ENCODE measurements at places on chromosomes 6 and 20. TPM values are rescaled to one million over a fixed set of nuclear protein-coding genes. Genes with fewer than 3 reads are reported as not detected.

DNA sequence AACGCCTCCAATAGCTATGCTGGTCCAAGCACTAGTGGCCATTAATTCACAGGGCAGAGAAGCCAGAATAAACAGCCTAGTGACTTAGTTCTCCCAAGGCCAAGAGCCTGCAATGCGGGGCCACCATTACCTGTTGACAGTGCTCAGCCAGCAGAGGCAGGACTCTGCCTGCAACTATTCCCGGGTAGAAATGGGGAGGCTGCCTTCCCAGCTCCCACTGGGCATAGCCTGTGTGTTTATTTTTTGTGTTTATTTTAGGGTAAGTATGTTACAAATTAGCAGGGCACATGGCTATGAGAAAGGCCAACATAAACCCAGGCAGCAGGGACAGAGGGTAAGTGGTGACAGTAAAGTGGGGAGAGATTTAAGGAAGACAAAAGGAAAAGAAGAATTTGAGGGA is 5.0 kb downstream of the GNAS-AS1 start:
- DNase-seq: no peak

GRCh38 chr6:129698430-129698829 is 11.5 kb downstream of the ARHGAP18 start:
- DNase-seq: no peak

- no peak for DNase-seq
These were observed 7.9 kb upstream of the NELFCD start for GRCh38 chr20:58973179-58973578.

DNA sequence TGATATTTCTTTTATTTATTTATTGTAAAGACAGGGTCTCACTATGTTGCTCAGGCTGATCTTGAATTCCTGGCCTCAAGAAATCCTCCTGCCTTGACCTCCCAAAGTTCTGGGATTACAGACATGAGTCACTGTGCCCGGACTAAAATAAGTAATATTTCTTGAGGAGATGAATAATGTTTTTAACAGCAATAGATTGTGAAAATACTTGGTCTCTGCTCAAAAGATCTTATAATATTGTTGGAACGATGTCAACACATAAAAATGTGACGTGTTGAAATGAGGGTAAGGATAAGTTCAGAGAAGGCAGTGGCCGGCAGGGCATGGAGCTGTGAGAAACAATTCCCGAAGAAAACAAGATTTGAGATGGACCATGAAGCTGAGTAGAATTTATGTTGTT is 178.7 kb downstream of the GJA1 start:
- no peak for DNase-seq

DNA sequence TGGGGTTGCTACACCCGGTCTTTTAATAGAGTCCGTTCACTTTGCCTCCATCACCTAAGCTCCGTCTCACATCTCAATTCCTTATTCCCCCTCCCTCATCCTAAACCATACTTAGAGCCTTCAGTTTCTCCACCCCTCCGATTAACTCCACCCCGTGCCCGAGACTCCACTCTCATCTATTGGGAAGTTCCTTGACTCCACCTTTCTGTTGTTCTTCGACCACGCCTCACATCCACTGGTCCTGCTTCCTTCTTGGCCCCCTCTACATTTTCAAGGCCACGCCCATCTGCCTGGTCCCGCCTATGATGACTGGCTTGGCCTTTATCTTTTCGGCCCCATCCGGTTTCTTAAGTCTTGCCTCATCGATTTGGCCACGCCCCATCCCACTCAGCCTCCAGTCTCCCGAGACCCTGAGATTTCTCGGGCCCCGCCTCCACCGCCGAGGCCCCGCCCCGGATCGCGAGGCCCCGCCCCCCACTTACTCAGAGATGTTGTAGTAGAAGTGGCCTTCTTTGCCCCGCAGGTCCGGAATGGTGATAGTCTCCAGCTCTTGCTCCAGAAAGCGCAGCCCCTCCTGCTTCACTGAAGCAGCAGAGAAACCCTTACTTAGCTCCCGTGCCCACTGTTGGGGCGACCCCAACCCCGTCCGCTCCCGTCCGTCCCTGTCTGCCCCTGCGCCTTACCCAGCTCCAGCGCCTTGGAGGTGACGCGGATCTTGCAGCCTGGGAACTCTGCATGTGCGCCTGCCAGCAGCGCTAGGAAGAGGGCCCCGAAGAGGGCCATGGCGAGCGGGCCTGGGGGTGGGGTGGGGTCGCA is 1.1 kb downstream of the PLTP start:
- peak; percentile 99 for DNase-seq

GRCh38 chr6:13474360-13474759 is 13.0 kb downstream of the GFOD1 start:
- DNase-seq: peak; percentile 51

DNA sequence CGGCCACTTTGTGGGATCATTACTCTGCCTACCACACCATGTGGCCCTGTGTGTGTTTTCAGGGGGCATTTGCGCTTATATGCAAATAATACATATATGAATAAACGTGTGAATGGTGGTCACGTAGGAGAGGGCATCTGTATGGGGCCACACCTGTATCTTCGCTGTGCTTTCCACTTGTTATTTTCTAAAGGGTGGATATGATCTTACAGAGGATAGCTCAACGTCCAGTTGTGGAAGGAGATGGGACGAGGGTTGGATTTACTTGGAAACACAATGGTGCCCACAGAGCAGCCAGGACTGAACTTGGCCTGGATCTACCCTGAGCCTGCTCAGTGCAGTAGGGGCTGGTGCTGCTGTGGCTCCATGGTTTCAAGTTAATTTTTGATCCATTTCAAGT is 93.3 kb downstream of the YTHDF1 start:
- DNase-seq: no peak

DNA sequence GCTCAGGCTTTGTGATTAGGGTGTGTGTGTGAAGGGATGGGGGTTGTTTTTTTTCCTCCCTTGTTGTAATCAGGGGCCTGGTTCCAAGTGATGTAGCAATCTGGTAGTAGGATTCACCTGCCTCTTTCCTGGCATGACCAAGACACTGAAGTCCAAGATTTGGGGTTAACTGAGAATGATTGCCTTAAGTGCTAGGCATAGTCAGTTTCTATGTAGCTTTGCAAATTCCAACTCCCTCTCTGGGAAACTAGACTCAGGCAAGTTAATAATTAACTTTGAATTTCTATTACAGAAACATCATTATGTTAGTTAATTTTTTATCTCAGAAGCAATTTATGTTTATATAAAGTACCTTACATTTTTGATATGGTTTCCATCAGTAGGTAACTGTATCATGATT is 43.6 kb downstream of the NUS1 start:
- no peak for DNase-seq

GRCh38 chr20:39326050-39326449 is 363.9 kb downstream of the DHX35 start:
- no peak for DNase-seq

DNA sequence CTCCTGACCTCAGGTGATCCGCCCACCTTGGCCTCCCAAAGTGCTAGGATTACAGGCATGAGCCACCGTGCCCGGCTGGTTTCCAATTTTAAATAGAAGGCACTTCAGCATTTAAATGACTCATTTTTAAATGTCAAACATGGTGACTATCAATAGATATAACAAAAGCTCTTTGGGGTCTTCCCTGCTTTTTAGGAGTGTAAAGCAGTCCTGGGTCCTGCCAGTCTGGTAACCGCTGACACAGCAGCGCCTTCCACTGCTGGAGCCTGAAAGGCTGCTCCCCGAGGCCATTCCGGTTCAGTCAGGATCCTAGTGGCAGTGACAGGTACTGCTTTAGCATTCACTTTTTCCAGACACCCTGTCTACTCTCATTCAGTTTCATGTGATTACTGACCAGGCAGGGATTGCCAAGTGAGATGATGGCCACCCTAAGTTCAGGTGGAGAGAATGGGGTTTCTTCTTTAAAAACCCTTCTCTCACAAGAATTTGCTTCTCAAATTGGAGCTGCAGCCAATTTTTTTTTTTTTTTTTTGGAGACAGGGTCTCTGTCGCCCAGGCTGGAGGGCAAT is 5.1 kb downstream of the DIDO1 start:
- peak; percentile 85 for DNase-seq

DNA sequence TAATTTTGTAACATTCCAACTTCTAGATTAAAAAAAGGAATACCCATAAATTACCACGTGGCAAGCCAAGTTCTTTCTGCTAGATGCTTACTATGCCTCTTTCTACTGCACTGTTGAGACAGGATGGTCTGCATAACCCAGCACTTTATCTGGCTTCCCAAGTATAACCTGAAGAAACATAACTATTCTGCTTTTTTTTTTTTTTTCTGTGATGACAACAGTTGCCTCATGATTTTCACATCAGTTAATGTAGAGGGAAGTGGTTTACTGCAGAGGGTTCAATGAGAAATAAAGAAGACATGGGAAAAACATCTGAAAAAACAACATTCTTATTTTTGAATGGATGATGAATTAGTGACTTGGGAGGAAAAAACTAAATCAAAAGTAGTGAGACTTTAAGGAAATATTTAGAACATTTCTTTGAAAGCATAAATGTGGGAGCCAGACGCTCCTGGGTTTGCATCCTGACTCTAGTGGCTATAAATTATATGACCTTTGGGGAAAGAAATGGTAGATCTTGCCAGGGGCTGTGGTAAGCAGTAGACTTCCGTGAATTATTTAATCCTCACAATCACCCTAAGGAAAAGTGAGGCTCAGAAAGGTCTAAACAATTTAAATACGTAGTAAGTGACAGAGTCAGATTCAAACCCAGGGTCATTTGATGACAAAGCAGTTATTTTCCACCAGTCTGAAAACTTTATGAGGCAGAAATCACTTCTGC is 230.7 kb downstream of the PHACTR1 start:
- no peak for DNase-seq

DNA sequence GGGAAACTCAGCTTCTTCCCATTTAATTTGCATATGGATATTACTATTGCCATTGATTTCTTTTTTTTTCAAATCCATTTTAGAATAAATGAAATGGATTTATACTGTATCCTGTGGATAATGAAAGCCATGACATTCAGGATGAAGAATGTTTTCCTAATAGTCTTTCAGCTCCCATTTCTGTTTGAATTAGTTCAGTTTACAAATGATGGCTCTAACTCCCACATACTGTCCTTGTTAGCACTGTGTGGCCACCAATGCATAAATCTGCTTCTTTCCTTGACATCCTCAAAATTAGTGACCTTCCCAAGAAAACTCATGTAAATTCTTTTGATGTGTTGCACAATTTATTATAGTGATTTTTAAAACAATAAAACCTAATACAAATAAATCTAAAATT is 693.2 kb upstream of the GJE1 start:
- no peak for DNase-seq

GRCh38 chr6:135884136-135884535 is 32.6 kb downstream of the PDE7B start:
- no peak for DNase-seq

DNA sequence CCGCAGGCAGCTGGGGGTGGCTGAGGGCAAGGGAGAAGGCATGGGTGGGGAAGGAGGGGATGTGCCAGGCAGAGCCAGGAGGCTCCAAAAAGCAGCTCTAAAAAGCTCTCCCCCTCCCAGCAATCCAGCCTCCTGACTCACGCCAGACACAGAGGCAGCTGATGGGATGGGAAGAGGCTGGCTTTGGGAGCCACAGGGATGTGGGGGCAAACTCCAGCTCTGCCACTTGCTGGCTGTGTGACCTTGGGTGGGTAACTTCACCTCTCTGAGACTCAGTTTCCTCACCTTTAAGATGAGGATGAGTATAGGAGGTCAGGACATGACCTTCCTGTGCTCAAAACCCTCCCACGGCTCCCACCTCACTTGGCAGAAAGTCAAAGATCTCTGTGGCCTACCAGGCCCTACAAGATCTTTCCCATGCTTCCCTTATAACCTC is 148.9 kb downstream of the CEBPB start:
- peak; percentile 88 for DNase-seq

GRCh38 chr20:61447952-61448351 is 195.9 kb downstream of the CDH4 start:
- DNase-seq: no peak

DNA sequence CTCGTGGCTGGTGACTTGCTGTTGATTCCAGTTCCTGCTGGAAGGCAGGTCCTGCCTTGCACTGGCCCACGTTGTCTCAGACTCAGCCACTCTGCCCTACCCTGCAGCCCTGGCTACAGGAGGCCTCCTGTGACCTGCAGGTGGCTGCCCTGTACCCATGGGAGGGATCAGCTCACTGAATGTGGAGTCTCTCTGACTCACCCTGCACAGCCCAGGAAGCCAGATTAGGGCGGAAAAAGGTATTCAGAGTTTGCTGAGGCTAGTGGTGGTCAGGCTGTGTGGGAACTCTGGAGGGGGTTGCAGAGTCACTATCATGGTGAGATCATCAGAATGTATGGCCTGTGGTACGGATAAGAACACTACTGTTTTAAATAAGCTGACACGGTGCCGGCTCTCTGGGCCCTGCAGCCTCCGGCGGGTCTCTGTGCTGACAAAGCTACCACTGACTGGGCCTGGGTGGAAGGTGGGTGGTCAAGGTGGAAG is 24.7 kb upstream of the PYGB start:
- peak; percentile 95 for DNase-seq

- DNase-seq: no peak
These were observed 81.1 kb upstream of the RALGAPA2 start for GRCh38 chr20:20793591-20793990.

GRCh38 chr6:137297887-137298286 is 78.7 kb upstream of the IFNGR1 start:
- peak; percentile 12 for DNase-seq

GRCh38 chr20:5670874-5671273 is 79.3 kb upstream of the SHLD1 start:
- no peak for DNase-seq

GRCh38 chr6:7819431-7820015 is 91.1 kb downstream of the TXNDC5 start:
- DNase-seq: peak; percentile 72

Gene TOP1
- total RNA-seq: 7.2 TPM

Gene UNC5CL
- not detected for total RNA-seq

Gene SPAG4
- total RNA-seq: 14.2 TPM

Gene SNAP25
- total RNA-seq: not detected

Gene COL12A1
- 1,033 TPM for total RNA-seq

Gene CENPW
- 7.3 TPM for total RNA-seq

Gene MATN4
- total RNA-seq: not detected

Measured in GM23248 (cell line).